Naive B cell (primary cell): ENCODE measurements at places on chromosomes 12 and 14. TPM values are rescaled to one million over a fixed set of nuclear protein-coding genes. Genes with fewer than 3 reads are reported as not detected.

The OTOGL gene
- not detected for polyA plus RNA-seq

The MYO1H gene
- polyA plus RNA-seq: not detected

The KRT77 gene
- polyA plus RNA-seq: not detected

The XPOT gene
- polyA plus RNA-seq: 15.9 TPM

The DNAL1 gene
- polyA plus RNA-seq: 2.3 TPM

The KSR2 gene
- not detected for polyA plus RNA-seq

The LRIG3 gene
- not detected for polyA plus RNA-seq

The NCOR2 gene
- 15.8 TPM for polyA plus RNA-seq

The NXPH4 gene
- 4.4 TPM for polyA plus RNA-seq

The AQP2 gene
- polyA plus RNA-seq: not detected

The PGF gene
- polyA plus RNA-seq: not detected

The CFL2 gene
- polyA plus RNA-seq: 17.7 TPM

The STON2 gene
- polyA plus RNA-seq: 0.28 TPM

The CLEC1B gene
- 0.93 TPM for polyA plus RNA-seq

The SOAT2 gene
- not detected for polyA plus RNA-seq

The GPR65 gene
- 14.2 TPM for polyA plus RNA-seq

The CLEC14A gene
- polyA plus RNA-seq: not detected

The CCT2 gene
- 170 TPM for polyA plus RNA-seq

The MGP gene
- polyA plus RNA-seq: 1.4 TPM

The CCDC196 gene
- polyA plus RNA-seq: not detected

The TMTC3 gene
- polyA plus RNA-seq: 3.2 TPM

The CFAP251 gene
- 0.33 TPM for polyA plus RNA-seq

The DEPDC4 gene
- polyA plus RNA-seq: 1.1 TPM

The SCARB1 gene
- polyA plus RNA-seq: 13.5 TPM

The KRT6B gene
- polyA plus RNA-seq: not detected

The PMCH gene
- polyA plus RNA-seq: not detected

The OSGEP gene
- polyA plus RNA-seq: 87.9 TPM

The HOXC12 gene
- polyA plus RNA-seq: not detected

The GDF11 gene
- polyA plus RNA-seq: 1.0 TPM

The RASSF3 gene
- 5.1 TPM for polyA plus RNA-seq

The TPPP2 gene
- polyA plus RNA-seq: not detected

The TAS2R8 gene
- not detected for polyA plus RNA-seq

The GPR135 gene
- polyA plus RNA-seq: 0.52 TPM

The SLC35E3 gene
- polyA plus RNA-seq: 16.1 TPM

The ZC3H10 gene
- 3.7 TPM for polyA plus RNA-seq
